Right ventricle myocardium superior (tissue), 1 donor: ENCODE measurements at places on chromosomes 6 and 20.

GRCh38 chr6:88535306-88535705 is 369.2 kb upstream of the CNR1 start:
- no peak for DNase-seq

GRCh38 chr6:161639772-161640171 is 365.9 kb upstream of the AGPAT4 start:
- DNase-seq, result no peak

DNA sequence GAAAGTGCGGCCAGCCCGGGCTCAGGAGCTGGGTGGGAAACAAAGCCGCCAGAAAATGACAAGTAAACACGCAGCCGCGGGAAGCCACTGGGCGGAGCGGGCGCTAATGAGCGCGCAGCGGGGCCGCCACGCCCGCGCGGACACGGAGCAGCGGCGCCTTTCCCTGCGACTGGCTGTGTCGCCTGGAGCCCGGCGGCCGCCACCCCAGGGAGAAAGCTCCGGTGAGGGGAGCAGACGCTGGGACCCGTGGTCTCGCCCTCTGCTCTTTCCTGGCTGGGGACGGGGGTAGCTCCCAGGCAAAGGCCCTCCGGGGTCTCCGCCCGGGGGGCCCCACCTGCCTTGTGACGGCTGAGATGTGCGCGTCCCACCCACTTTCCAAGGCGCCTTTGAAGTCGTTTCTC is 54.9 kb downstream of the PRR18 start:
- peak; percentile 70 for DNase-seq

- no peak for DNase-seq
These were observed 12.0 kb downstream of the SPINT3 start for GRCh38 chr20:45503403-45503802.

DNA sequence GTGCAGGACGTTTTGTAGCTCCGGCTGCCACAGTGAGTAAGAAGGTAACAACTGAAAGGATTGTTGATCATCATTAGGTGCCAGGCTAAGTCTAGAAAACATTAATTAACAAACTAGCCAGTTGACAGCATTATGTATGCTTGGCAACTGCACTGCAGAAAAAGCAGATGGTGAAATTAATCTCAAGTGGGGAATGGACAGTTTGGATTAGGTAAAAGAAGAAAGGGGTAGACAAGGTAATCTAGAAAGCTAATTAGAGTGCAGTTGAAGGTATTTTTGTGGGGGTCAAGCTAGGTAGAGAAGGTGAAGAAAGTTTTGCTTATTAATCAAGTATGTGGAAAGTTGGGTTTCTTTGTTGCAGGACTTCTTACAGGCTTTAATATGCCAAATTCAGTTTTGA is 69.7 kb upstream of the HINT3 start:
- no peak for DNase-seq

GRCh38 chr20:4795394-4795793 is 73.7 kb downstream of the PRND start:
- DNase-seq, result no peak

- DNase-seq, result no peak
These were observed 27.0 kb upstream of the TBC1D7 start for GRCh38 chr6:13355043-13355945.

GRCh38 chr20:50567860-50568548 is 57.8 kb downstream of the PTPN1 start:
- DNase-seq, result no peak

GRCh38 chr6:35665573-35665972 is 23.1 kb downstream of the FKBP5 start:
- DNase-seq, result no peak

- no peak for DNase-seq
These were observed 172.2 kb upstream of the SNX9 start for GRCh38 chr6:157650801-157651200.

DNA sequence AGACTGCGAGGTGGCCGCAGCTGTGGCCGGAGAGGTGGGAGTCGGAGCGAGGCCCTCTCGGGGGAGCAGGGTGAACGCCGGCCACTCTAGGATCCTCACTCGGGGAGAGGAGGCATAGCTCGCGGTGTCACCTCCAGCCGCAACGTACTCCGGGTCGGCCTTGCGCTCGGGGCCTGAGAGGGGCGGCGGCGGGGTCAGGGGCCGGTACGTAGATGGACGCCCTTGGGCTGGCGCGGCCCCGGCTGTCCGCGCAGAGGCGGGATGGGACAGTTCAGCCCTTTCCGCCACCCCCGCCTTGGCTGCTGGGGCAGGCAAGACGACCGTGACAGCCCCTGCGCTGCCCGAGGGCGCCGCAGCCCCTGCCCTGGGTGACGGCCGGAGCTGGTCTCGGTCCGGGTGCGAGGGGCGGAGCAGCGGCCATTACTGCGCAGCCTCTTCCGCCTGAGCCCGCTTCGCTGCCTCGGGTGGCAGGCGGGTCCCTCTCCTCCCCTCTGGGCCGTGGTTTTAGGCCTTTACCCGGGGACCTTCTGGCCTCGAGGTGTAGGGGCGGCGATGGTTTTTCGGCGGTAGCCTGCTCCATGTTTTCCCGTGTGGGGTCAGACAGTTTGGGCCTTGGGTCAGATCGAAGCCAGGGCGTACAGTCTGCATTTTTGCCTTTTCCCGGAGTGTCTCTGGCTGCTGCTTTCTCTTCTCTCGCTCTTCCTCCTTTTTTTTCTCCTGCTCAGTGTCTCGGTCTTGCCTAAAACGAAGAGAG is 405 bp downstream of the RNF146 start:
- peak; percentile 77 for DNase-seq

DNA sequence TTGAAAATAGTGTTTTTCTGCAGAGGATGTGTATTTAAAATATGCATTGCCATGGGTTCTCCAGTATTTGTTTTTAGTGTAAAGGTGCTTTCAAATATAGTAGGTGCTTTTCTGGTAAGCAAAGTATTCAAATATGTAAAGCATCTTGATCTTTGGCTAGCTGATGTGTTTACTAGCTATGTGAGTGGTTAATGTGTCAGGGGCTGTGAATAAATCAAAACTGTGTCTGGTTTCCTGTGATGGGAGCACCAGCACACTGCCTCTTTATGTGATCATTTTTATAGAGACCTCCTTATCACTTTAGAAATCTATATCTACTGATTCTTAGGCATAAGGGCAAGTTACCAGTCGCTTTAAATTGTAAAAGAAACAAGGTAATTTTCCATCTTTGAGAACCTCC is 388.9 kb upstream of the MAN1A1 start:
- DNase-seq, result no peak

GRCh38 chr6:41747256-41748101 is at the start of gene PGC:
Gene PGC (minus strand): TSS chr6:41747397. CDS start chr6:41747334, 63 bp downstream.
- DNase-seq, result peak; percentile 1

GRCh38 chr6:130754786-130755367 is 72.3 kb upstream of the SMLR1 start:
- DNase-seq, result no peak

DNA sequence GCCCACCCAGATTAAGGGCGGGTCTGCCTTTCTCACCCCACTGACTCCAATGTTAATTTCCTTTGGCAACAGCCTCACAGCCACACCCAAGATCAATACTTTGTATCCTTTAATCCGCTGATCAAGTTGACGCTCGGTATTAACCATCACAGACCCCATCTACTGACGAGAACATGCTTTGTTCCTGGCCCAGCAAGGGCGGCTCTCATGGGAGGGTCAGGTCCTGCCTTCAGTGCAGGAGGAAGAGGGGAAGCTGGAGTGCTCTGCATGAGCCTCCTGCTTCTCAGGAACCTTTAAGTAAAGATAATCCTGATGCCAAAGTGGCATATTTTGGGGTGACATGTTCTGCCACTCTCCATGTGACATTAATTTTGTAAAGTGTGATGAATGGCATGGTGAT is 8.3 kb downstream of the KIF25 start:
- no peak for DNase-seq

DNA sequence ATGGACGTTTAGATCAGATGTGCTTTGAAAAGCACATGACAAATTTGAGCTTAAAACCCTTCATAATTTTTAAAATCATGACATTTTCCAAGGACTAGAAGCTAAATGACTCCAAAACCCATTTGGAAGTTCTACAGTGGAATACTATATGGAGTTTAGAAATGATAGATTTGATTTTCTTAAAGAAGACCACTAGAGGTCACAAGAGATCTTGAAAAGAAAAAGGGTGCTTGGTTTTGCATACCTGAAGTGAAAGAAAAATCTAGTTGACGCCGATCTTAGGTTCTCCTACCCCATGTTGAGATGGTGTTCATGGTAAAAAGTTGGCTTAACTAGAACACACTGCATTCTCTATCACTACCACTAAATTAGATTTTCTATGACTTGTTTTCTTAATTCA is 31.5 kb downstream of the CFAP61 start:
- DNase-seq, result no peak

GRCh38 chr20:52722926-52723688 is 249.1 kb upstream of the TSHZ2 start:
- DNase-seq, result no peak

DNA sequence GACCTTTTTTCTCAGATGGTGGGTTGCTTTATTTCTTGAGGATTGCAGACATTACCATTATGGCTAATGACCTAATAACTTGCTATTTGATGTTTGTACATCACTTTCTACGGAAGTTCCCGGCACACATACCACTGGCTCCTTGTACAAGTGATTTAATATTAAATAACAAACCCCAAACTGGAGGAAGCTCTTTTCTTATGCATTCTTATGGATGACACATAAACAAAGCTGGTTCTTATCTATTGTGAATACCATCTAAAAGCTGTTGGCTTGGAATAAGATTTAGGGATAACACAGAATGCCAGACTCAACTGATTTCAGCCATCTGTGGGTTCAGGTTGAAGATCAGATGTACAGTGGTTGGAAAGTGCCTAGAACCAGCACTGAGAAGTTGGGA is 272.6 kb downstream of the TSHZ2 start:
- DNase-seq, result no peak

DNA sequence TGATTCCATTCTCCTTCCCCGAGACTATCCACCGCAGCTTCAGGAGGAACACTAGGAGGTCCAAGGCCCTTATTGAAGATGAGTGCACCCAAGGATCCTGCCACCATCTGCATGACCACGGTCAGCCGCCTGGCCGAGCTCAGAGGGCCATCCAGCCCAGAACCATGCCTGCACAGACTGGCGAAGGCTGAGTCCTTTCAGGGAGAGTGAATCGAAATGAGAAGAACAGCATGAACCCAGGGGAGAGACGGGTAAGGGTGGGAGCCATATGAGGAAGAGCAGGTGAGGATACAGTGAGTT is 26.3 kb downstream of the SERPINB6 start:
- DNase-seq, result no peak

DNA sequence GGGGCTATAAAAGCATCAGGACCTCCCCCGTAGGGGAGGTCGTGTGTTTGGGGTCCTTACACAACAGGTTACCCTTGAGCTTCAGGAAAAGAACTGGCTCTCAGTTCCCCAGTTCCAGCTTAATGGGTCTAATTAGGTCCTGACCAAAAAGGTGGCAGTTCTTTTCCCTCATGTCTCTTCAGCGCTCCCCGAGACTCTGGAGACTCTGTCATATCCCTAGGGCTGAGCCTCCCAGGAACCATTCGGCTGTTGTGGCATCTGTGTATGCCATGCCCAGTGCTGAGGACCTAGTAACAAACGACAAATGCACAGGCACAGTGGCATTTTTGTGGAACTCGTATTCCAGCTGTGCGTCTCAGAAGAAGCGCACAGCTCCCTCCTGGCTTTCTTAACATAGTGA is 14.6 kb downstream of the PRDM1 start:
- no peak for DNase-seq

GRCh38 chr20:23099791-23100719 is 13.9 kb upstream of the CD93 start:
- DNase-seq, result no peak

- peak; percentile 88 for DNase-seq
These were observed at the start of gene SLC2A4RG for GRCh38 chr20:63739130-63740069. Gene SLC2A4RG (plus strand): TSS chr20:63739776. CDS start chr20:63739913, 137 bp downstream.

DNA sequence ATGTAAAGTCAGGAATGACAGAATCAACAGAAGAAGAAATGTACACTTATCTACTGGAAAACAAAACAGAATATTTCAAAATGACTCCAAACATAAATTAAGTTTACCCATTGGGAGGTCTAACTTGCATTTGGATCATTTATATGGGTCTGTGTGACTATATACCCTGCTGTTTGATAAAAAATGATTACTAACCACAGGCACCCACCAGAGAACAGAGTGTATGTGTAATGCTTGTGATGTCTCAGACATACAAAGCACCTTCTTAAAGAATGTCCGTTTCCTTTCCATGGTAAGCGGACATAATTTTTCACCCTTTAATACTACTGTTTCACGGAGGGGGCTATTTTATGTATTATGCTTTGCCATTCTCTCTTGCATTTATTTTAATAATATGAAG is 19.2 kb downstream of the SIM1 start:
- no peak for DNase-seq

GRCh38 chr6:4466769-4467480 is 309.3 kb upstream of the CDYL start:
- DNase-seq, result no peak

DNA sequence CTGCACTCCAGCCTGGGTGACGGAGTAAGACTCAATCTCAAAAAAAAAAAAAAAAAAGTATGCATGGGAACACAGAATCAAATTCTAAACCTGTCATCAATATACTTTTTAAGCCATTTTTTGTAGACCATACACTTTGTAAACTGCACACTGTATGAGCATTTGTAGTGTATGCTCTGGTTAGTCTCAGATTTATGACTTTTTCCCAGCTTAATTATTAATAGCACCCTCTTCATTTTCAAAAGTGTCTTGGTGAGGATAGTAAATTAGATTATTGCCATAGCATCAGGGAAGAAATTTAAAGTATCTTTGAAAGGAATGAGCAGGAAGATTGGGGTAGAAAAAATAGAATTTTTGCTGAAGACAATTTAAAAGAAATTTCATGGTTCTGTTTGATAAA is 330.8 kb upstream of the RSPO3 start:
- no peak for DNase-seq

DNA sequence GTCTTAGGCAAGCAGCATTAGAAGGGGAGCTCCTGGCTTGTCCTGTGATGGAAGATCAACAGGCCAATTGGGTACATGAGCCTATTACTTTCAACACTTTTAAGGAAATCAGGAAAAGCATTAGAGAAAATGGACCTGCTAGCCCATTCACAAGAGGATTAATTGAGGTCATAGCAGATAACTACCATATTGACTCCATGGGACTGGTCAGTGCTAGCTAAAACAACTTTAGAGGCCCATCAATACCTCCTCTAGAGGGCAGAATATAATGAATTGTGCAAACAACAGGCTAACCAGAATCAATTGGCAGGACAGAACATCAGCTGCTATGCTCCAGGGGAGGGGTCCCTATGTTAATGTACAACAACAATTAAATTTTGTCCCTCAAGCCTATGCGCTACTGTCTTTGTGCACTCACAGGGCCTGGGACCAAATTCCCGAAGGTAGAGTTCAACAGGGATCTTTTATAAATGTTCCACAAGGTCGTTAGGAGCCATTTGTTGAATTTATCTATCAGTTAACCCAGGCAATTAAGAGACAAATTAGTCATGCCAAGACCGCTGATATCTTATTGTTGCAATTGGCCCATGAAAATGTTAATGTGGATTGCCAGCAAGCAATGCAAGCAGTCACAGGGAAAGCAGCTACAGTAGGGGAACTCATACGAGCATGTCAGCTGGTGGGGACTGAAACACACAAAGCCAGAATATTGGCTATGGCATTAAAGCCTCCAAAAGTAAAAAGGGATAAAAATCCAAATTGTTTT is 106.6 kb upstream of the BTN3A2 start:
- no peak for DNase-seq
